ENCODE measurements at places on chromosomes 5 and 9.

GRCh38 chr9:130908146-130908877, 11.7 kb upstream of the QRFP start:
- no peak for DNase-seq

- no peak for DNase-seq
Measured at GRCh38 chr9:123383512-123384170, 27.6 kb downstream of the CRB2 start.

- DNase-seq: no peak
Measured at GRCh38 chr5:53233645-53234405, 124.3 kb upstream of the MOCS2 start.

DNA sequence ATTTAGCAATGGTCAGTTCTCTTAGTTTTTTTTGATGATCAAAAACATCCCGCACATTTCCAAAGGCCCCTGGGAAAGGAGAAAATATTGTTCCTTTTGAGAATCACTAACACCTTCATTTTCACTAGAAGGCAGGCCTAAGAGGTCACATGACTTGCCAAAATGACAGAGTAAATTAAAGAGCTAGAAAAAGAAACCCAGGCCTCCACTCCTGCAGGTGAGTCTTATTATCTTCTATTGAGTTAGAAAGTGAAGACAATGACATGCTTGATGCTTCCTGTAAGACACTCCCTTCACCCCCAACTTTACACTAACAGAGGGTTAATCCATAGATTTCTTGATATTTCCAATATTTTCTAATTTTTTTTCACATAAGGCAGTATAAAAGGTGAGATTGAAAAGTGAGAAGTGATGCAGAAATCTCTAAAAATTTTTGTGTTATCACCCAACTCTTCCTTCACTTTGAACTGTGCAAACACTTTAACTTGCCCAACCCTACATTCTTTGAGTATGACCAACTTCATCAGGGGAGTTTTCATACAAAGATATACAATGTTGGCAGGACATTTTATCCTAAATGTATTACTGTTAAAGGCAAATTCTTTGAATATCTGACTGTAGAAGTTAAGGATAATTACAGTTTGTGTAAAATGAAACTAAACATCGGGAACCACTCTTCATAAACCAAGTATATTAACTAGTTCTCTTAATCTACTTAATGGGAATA, 57.1 kb downstream of the SUB1 start:
- no peak for DNase-seq

DNA sequence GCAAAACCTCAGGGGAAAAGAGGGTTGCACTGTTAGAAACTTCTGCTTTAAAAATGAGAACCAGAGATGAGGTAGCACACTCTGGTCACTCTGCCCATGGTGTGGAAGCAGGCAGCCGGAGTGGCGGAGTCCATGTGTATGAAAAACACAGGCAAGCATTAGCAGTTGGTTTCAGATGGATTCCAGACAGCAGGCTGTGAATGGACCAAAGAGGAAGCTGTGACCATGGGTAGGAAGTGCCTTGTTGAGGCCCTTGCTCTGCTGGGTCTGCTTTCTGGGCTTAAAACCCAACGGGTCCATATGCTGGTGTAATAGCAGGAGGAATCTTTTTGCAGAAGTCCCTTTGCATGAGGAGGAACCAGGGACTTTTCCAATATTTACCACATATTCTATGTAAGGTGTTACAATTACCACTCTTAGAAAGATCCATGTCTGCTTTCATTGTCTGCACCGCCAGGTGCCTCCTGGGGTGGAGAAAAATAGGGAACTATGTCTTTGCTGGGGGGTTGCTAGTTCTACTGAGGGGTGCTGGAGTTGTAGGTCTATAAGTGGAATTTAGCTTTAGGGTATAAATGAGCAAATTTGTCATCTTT, 77.0 kb downstream of the ANKRD55 start:
- DNase-seq: peak; percentile 55

DNA sequence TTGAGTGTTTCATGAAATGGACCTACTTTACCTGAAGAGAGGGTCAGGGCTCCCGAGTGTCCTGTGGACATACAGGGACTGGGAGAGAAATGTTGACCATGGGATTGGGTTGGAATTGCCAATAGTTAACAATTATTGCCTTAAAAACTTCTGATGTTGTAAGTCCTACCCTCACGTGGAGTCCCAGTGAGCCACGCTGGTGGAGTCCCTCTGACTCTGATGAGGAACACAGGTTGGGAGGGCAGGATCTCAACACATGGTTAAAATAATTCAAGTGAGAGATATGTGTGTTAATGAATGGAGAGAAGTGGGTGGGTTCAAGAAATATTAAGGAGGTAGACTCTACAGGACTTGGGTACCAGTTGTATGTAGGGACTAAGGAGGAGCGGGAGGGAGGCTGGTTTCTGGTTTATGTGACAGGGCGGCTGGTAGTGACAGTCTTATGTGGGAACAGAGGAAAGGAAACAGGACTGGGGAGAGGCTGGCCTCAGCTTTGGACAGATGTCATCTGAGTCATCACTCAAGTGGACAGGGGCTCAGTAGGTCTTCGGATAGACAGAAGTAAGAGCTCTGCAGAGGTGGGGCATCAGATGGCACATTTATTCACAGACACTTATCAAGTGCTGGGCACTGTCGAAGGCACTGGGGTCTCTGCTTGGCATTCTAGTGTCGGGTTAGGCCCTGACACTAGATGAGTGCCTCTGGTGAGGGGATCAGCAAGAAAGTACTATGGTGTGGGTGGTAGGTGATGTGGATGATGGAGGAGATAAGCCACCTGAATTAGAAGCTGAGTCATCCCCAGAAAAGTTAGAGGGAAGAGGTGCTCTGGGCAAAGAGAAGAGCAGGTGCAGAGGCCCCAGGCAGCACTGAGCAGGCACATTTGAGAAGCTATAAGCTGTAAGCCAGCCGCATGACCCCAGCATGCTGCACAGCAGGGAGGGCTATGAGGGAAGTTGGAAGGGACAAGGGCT, 27.2 kb downstream of the MAML1 start:
- DNase-seq: no peak

GRCh38 chr5:181166812-181167733, 19.7 kb downstream of the OR2V2 start:
- DNase-seq: no peak

DNA sequence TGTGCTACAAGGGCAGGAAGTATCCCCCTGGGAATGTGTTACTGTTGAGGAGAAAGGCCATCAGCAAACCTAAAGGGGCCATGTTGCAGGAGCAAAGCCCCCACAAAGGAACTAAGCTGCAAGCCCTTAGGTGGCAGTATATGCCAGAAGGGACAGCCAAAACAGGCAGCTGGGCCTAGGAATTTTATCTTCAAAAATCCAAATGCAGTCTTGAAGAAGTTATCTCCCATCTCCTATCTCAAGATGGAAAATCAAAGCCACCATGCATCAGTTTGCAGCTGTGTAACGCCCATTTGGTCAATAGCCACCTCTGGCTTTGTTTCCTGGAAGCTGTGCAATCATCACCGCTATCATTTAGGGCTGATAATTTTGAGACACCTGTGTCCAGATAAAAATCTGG, 400.3 kb downstream of the ARHGEF28 start:
- no peak for DNase-seq

DNA sequence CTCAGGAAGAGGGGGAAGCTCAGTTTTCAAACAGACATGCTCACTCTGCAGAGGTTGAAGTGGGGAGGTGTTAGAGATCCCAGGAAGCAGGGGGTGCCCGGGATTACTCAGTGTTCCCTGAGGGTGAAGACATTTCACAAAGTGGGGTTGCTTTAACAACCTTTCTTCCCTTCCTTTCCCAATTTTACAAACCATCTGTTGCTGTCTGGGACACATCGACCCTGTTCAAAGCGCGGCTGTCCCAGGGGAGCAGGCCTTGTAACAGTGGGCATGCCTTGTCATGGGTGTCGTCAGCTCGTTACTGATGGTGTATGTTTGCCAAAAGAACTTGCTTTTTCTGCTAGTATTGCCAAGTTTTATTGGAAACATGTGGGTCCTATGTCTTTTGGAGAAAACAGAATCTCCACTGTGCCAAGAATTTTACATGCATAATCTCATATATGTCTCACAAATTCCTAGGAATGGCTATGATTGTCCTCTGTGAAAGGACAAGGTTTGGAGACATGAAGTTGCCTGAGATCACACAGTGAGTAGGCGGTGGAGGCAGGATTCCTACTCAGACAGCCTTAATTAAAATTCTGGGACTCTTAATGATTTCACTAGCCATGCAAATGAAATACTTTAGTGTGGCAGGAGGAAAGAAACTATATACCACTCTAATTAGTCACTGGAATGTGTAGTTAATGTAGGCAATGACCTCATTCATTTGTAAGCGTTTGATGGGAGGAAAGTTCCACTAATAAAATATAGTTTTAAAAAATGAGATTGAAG, 198.9 kb downstream of the NXNL2 start:
- no peak for DNase-seq

DNA sequence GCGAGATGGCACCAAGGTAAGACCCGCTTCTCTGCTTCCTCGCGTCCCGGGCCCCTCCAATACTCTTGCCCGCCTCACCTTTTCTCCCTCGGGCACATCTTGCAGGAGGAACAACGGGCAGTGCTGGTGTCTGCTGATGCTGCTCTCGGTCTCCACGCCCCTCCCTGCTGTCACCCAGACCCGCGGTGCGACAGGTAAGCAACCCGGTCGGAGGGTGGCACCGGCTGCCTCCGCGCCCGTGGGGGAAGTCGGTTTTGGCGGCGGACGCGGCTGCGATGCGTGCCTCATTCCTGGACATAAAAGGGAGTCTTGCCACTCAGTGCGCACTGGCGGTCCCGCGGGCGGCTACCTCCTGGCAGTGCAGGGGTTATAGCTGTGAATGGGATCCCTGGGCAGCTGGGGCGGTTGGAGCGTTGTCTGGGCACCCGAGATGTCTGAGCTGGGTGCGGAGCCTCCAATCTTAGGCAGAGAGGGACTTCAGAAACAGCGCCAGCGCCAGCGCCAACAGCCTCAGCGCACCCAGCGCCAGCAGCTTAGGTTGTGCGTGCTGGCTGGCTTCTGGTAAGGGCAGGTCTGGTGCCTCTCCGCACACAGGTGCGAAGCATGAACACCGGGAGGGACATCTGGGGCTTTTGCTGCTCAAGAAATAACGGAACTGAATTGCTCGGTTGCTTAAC, 488 bp downstream of the COL15A1 start:
- no peak for DNase-seq

GRCh38 chr9:128389395-128390149, 18.4 kb downstream of the URM1 start:
- DNase-seq: no peak

DNA sequence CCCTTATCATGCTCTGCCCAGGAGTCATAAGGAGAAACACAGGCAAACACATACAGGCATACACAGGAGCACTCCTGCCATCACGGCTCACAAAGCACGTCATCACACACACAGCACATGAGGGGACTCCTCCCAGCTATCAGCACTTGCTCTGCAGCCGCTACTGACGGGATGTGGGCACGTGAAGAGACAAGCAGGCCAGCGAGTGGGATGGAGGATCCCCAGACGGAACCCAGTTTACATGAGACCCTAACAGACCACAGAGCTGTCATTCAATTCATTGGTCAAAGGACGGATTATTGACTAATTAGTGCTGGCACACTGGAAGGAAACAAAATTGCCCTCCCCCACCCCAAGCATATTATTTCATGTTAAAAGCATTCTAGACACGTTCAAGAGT, 53.6 kb downstream of the SEMA4D start:
- DNase-seq: no peak

- no peak for DNase-seq
Measured at GRCh38 chr5:125298258-125298657, 551.8 kb upstream of the ZNF608 start.

GRCh38 chr5:59095480-59095879, 512.6 kb downstream of the RAB3C start:
- DNase-seq: no peak

DNA sequence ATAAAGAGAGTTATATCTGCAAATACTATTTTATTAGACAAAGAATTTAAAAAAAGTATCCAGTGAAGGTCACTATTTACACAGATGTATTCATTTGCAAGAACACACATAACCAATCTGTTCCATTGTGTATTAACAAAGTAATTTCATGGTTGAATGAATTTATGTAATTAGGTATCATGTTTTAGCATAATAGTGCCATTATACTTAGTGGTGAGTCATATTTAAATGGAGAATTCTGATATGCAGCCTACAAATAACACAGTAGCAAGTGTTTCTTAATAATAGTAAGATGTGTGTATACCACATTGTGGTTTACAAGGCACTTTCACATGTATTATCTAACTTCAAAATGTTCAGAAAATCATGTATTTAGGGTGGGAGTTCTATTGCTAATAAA, 1028.5 kb upstream of the ACO1 start:
- no peak for DNase-seq

DNA sequence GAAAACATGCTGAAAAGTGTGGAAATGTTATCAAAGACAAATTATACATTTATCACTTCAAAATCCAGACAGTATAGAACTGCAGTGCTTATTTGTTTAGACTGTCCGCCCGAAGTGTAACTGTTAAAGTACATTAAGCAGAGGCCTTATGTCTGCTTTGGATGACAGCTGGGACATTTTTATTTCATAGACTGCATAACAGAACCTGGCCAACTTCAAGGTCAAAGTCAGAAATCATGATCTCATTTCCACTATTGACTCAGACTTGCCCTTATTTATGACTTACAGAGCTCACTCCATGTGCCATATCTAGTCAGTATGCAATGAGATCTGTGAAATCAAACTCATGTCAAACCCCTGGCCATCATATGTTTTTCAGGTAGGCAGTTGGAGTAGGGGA, 87.7 kb downstream of the RAB3C start:
- no peak for DNase-seq

DNA sequence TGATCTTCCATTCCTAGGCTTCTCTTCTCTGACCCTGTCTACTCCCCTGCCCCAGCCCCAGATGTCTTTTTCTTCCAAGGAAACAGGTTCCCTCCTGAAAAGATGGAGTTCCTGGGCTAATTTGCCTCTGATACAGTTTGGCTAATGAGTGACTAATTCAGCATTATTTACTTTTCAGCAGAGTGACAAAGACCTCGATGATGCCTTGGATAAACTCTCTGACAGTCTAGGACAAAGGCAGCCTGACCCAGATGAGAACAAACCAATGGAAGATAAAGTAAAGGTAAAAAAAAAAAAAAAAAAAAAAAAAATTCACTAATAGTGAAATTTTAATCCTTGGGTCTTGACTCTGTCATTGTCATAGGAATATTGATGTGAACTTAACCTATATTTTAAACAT, 42.7 kb downstream of the ERAP1 start:
- no peak for DNase-seq

DNA sequence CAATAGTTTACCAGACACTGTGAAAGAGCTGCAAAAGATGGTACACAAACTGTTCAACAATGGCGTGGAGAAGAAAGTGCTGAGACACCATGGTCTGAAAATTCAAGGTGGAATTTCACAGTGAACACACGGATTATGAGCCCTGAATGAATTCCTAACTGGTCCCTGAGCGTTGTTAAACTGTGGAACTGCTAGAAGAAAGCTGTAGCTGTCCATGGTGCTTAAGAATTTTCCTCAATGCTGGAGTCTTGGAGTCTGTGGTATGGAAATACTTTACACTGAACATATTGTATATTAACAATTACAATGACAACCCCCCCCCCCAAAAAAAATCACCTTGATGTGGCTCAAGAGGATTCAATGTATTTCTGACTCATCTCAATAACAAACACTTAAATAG, 68.5 kb downstream of the SLC24A2 start:
- no peak for DNase-seq
